ENCODE measurements at places on chromosomes 6 and 20.

DNA sequence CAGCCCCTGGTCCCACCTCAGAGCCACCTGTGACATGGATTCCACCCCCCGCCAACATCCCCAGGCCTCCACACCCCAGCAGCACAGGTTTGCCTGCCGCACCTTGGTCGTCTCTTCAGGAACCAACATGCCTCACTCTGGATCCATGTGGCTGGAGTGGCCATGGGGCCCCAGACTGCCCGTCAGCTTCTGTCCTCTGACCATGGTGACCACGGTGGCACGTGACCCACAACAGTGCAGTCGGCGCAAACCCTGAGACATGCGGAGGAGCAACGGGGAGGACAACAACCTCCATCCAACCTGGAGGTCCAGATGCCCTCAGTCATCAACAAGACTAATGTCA, 85.6 kb downstream of the ANKRD60 start:
- no peak for DNase-seq

DNA sequence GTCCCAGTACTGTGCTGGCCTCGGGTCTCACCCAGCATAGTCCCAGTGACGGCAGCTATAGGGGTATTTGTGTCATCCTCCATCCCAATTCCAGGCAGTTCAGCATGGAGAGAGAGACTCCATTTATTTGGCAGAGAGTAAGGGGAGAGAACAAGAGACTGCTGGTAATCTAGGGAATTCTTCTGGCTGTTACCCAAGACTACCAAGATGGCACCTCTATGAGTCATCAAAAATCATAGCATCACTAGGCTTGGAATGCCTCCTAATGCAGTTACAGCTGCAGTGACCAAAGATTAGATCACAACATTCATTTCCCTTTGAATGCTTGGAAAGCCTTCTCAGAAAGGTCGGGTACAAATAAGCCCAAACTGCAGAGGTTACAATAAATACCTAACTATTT, 660.4 kb upstream of the FLRT3 start:
- no peak for DNase-seq

- DNase-seq, result no peak
Observed at GRCh38 chr20:19260412-19261090, 48.1 kb downstream of the SLC24A3 start.

DNA sequence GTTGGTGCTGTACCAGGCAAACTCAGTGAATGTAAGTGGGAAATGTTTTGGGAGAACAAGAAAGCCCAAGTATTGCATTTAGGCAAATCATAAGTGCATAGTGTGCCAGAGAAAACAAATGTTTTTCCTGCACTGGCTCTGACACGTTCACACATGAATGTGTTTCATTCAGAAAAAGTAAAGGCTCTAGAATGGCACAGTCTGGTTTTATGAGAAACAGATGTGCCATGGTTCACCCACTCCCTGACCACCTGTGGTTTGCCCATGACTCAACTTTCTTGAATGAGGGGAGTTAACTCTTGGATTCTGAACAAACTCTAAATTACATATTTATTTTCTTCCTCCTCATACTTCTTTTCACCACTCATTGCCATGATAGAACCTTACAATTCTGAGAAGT, 126.9 kb downstream of the KCNQ5 start:
- DNase-seq, result no peak

DNA sequence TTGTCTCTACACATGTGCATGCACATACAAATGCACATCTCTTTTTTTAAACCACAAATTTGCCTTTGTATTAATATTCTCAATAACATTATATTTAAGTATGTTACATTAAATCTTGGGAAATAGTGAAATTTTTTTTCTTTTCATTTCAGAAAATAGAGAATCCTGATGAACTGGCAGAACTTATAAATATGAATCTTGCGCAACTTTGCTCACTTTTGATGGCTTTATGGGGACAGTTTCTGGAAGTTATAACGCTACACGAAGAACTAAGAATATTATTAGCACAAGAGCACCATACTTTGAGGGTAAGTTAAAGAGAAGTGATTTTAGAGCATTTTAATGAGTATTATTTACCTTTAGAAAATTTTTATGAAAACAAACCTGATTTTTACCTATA, 64.2 kb upstream of the SDHAF4 start:
- DNase-seq, result no peak

All from CD4-positive, alpha-beta T cell treated with Interleukin-12 subunit alpha and Interleukin-12 subunit beta, for 1 hour (primary cell).